ENCODE measurements at places on chromosomes 1 and 21.

DNA sequence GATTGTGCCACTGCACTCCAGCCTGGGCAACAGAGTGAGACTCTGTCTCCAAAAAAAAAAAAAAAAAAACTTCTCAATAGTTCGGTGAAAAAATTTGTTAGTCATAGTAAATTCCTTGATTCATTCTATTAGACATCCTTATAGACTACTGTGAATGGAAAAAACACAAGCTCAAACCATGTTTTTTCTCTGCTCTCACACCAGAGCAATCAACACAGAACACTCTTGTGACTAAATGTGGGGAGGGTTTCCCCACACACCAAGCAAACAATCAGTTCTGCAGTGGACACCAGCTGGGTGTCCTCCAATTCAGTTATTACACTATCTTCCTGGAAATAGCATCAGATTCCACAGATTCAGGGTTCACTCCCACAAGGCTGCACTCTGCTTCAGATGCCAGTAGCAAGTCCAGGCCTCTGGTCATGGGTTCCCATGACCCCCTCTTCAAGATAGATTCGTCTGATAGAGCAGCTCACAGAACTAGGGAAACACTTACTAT, 69.1 kb upstream of the TEKT2 start:
- DNase-seq = no peak

DNA sequence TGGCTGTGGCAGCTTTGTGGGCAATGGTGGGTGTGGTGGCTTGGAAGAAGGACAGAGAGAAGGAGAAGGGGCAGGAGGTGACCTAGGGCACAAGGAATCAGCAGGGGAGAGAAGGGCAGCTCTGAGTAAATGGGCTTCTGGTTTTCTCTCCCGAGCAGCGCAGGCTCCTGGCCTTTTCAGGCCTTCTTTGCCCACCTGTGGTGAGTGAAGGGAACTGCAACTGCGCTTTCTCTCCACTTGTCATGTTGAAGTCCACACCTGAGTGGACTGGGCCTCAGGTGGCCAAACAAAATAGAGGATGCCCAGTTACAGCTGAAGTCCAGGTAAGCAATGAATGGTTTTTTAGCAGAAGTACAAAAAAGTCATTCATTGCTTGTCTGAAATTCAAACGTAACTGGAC, 29.4 kb upstream of the KCNA10 start:
- peak; percentile 15 for DNase-seq

- peak; percentile 48 for DNase-seq
Observed at GRCh38 chr1:230186003-230186863, 119.2 kb downstream of the GALNT2 start.

DNA sequence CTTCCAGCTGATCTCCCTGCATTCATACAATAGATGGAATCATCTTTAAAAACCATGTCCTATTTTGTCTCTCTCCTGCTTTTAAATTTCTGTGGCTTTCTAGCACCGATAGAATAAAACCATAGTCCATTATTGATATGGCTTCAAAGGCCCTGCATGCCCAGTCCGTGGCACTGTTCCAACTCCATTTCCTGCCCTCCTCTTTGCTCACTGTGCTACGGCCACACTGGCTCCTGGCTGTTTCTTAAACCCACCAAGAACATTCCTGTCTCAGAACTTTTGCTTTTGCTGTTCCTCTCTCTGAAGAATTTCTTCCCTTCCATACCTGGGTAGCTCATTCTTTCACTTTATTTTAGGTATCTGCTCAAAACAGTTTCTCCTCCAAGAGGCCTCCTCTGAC, 7.2 kb downstream of the SLAMF1 start:
- no peak for DNase-seq

GRCh38 chr1:56630786-56631185, 14.3 kb upstream of the PRKAA2 start:
- DNase-seq = no peak

GRCh38 chr1:114286179-114286578, 132.5 kb upstream of the SYT6 start:
- DNase-seq = no peak

GRCh38 chr1:232982238-232982944, 32.0 kb downstream of the NTPCR start:
- no peak for DNase-seq

- DNase-seq = no peak
Observed at GRCh38 chr1:93002781-93003180, 41.5 kb upstream of the DIPK1A start.

DNA sequence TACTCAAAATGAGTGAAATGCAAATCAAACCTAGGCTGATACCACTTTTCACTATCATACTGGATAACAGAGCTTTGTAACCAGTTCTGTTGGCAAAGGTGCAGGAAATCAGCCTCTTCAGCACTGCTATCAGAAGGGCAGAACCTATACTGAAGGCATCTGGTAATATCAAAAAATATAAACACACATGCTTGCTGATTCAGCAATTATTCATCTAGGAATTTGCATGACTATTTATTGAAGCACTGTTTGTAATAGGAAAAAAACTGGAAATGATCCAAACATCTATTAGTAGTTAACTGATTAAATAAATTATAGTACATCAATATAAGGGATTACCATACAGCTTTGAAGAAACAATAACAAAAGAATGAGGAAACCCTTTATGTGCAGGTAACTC, 21.4 kb downstream of the ARHGAP29 start:
- no peak for DNase-seq

GRCh38 chr1:86018283-86018923, 138.2 kb downstream of the COL24A1 start:
- peak; percentile 3 for DNase-seq

GRCh38 chr1:98001764-98002163, 80.9 kb upstream of the DPYD start:
- DNase-seq = no peak

- DNase-seq = no peak
Observed at GRCh38 chr1:57296726-57297250, 127.1 kb downstream of the DAB1 start.

GRCh38 chr1:106957795-106958194, 98.7 kb upstream of the PRMT6 start:
- DNase-seq = no peak

- no peak for DNase-seq
Observed at GRCh38 chr1:228150461-228151179, 890 bp downstream of the GJC2 start.

DNA sequence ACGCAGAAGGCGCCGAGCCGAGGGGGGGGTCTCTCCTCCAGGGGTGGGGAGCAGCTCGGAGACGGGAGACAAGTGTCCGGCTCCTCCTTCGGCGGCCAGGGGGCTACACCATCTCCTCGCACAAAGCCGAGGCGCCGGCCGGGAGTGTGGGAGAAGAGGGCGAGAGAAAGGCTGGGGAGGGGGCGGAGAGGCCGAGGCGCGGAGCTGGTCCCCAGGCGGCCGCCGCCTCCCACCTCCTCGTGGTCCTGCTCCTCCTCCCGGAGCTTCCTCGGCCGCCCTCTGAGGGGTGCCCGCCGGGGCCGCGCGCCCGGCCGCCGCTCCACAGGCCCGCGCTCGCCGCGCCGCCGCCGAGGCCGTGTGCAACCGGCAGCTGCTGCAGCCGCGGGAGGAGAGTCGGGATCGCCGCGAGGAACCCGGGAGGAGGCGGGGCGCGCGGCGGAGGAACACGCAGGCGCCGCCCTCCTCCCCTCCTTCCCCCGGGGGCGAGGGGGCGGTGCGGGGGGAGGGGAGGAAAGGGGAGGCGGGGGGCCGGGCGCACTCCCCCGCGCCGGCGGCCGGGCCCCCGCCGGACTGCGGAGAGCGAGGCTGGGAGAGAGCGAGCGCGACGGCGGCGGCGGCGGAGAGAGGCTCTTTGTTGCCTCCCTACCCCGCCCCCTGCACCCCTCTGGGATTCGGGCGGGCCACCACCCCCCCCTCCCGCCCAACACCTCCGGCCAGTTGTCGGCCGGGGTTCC, at the start of gene ENAH:
ENAH (minus strand) TSS at position 395 of the 734 bp plus-strand sequence. CDS start 433 bp downstream, outside the sequence.
- DNase-seq = peak; percentile 50

GRCh38 chr1:25800703-25801377, 847 bp downstream of the SELENON start:
- DNase-seq = no peak

- DNase-seq = no peak
Observed at GRCh38 chr1:157700732-157701131, at the start of gene FCRL3. FCRL3 (minus strand) TSS chr1:157700769; CDS start chr1:157700489, 280 bp downstream.

GRCh38 chr21:44331650-44332307, 7.4 kb downstream of the CFAP410 start:
- no peak for DNase-seq

DNA sequence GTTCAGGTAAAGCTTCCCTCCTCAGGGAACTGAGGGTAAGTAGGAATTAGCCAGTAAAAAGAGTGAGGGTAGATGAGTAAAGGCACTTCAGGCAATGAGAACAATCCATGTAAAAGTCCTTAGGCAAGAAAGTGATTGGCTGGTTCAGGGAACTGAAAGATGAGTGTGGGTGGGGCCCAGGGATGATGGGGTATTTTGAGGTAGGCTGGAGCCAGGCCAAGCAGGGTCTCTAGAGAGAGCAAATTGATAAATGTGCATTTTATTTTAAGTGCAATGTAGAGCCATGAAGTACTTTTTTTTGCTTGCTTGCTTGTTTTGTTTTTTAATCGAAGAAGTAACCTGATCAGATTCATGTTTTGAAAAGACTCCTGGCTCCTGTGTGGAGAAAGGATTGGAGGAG, 26.5 kb downstream of the OSBPL9 start:
- no peak for DNase-seq

- no peak for DNase-seq
Observed at GRCh38 chr1:233340966-233341516, 13.5 kb downstream of the MAP3K21 start.

GRCh38 chr1:211237579-211237978, 21.6 kb upstream of the RCOR3 start:
- no peak for DNase-seq

GRCh38 chr1:110875216-110875731, 2.3 kb downstream of the CD53 start:
- DNase-seq = peak; percentile 65

DNA sequence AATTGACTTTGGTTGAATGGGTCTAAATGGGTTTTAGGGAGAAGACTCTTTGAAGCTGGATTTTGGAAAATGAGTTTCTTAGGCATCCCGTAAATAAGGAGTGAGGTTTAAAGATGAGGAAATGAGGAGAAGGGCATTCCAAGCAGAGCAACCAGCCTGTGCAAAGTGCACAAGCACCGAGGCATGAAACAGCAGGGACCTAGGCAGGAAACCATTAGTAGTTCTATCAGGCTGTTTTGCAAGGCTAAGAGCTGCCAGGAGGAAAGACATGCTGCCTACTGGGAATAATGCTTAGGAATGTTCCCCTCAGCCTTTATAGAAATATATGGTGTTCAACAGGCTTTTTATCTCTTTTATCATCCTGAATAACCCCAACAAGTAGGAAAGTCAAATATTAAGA, 153.1 kb upstream of the FGGY start:
- DNase-seq = no peak

DNA sequence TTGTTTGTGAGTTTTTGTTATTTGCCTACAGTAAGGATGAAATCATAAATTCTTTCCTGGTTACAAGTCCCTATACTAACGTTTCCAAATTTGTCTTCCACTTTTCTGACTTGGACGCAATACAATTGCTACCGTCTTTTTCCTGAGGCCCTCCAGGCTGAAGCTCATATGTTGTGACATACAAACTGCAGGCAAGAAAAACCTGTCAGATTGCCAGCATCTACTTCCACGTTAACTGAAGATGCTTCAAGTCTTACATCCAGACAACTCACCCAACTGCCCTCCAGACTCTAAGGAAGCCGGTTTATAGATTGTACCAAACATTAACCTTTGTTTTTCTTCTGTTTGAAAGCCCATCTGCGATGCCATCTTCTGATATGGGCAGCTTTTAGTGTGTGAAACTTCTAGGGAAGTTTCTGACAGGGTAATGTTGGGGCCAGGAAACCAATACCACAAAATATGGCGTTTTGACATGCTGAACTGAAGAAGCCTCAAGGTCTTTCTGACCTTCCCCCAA, 21.4 kb upstream of the RNF11 start:
- peak; percentile 16 for DNase-seq

DNA sequence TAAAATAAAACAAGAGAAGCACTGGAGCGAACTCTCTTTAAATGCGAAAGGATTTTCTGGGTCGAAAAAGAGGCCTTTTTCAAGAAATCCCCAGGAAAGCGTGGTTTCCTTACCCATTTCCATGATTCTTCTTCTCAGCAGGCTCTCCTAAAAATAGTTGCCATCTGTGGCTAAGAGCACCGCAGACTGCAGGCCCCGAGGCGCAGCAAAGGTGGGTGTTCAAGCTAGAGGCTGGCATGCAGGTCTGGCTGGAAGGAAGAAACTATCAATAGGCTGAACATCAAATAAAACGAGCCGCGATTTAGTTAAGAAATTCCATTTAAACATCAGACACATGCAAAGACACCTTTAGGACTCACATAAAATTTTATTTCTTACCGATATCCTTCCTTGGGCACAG, 135.1 kb downstream of the ADAMTS1 start:
- DNase-seq = no peak

DNA sequence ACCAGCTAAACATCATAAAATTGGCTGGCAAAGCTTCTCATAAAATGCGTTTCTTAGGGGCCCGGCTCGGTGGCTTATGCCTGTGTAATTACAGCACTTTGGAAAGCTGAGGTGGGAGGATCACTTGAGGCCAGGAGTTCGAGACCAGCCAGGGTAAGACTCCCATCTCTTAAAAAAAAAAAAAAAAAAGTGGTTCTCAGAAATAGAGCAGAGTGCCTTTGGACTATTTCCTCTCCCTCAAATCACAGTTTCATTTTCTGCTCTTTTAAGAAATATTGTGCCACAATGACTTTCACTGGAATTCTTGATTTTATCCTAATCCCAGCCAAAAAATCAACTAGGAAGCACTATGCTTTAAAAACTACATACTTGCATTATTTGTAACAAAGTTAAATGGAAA, 13.3 kb downstream of the HSF2BP start:
- DNase-seq = no peak

GRCh38 chr1:111745675-111746613, 6.7 kb upstream of the INKA2 start:
- no peak for DNase-seq

DNA sequence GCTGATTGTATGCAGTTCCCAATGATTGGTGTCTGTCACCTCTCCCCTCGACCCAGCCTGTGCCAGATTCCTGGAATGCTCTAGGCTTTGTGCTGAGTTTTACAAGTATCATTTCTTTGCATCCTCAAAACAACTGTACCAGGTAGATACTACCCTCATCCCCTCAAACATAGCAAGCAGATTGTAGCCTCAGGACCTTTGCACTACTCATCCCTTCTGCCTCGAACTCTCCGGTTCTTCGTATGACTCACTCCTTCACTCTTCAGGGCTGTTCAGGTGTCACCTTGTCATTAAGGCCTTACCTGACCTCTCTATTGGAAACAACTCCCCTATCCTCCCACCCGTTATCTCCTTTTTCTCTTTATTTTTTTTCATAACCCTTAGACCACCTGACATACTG, 8.0 kb downstream of the KCNC4 start:
- no peak for DNase-seq

GRCh38 chr1:40414331-40414730, 35.9 kb upstream of the ZFP69B start:
- no peak for DNase-seq

GRCh38 chr1:226424221-226425003, 16.5 kb upstream of the PARP1 start:
- peak; percentile 9 for DNase-seq

- no peak for DNase-seq
Observed at GRCh38 chr1:170669107-170669445, 5.1 kb downstream of the PRRX1 start.

GRCh38 chr1:35726450-35727433, 8.1 kb upstream of the C1orf216 start:
- DNase-seq = peak; percentile 50
